HCT116 (cell line): ENCODE measurements at places on chromosomes 6 and 20. TPM values are rescaled to one million over a fixed set of nuclear protein-coding genes. Genes with fewer than 3 reads are reported as not detected.

Gene OXT
- not detected for total RNA-seq

Gene C20orf202
- not detected for total RNA-seq

DNA sequence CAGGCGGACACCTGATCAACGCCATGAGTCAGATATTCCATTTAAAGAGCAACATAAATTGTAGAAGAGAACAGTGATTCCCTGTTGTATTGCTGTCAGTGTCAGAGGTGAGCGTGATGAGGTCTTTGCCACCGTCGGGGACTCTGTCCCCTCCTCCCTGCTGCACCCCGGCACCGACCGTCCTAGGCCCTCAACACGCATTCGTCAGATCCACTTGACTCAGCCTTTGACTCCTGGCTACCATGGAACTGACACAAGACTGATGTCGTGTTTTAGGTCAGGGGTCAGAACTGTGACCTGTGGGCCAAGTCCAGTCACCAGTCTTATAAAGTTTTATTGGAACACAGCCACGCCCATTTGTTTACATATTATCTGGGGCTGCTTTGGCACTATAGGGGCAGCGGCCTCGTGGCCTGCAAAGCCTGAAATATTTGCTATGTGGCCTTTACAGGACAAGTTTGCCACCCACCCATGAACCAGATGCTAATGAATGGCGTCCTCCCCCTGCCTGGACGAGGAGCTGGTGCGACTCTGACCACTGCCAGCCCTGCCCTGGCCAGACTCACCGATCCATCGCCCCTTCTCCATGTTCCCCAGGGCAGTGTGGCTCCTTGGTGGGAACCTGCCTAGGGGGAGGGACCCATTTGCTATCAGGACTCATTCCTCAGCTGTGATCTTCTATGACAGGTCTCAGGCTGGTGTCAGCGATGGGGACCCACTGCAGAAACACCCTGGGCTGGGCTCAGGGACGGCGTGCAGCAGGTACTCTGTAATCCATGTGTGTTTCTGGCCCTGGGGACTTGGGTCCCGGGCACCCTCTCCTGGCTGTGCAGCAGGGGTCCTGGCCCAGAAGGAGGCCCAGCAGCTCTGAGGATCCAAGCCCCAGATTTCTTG lies 37.5 kb upstream of the PHACTR3 start:
- peaks cover 13% of the 10 kb centered on the region; the same call in 1 of the 2 replicates for H3K27me3 ChIP-seq
- H3K27ac ChIP-seq, result no peak overlapping the region
- no peaks in the 10 kb centered on the region for H3K4me1 ChIP-seq
- DNase-seq, result no peak
- no peaks in the 10 kb centered on the region for H3K36me3 ChIP-seq
- no peak overlapping the region for H3K4me3 ChIP-seq

DNA sequence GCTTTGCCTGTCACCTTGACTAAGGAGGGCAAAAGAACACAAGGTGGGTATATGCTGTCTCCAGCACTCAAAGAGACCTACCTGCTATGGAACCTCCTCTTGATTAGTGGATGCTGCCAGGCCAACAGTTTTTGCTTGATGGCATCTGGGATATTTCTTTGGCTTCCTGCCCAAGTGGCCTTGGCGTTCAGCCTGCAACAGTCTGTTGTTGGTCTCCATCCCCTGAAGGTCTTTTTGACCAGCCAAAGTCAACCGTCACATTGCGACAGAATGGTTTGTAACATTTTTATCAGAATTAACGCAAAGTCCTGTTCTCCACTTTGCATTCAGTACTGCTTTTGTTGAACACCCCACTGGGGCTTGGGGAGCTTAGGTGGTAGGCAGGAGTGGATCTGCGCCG lies 37.1 kb downstream of the SERPINB1 start:
- no peak overlapping the region for H3K4me3 ChIP-seq
- H3K4me1 ChIP-seq, result peaks cover 31% of the 10 kb centered on the region
- DNase-seq, result no peak
- no peak overlapping the region for H3K27ac ChIP-seq

DNA sequence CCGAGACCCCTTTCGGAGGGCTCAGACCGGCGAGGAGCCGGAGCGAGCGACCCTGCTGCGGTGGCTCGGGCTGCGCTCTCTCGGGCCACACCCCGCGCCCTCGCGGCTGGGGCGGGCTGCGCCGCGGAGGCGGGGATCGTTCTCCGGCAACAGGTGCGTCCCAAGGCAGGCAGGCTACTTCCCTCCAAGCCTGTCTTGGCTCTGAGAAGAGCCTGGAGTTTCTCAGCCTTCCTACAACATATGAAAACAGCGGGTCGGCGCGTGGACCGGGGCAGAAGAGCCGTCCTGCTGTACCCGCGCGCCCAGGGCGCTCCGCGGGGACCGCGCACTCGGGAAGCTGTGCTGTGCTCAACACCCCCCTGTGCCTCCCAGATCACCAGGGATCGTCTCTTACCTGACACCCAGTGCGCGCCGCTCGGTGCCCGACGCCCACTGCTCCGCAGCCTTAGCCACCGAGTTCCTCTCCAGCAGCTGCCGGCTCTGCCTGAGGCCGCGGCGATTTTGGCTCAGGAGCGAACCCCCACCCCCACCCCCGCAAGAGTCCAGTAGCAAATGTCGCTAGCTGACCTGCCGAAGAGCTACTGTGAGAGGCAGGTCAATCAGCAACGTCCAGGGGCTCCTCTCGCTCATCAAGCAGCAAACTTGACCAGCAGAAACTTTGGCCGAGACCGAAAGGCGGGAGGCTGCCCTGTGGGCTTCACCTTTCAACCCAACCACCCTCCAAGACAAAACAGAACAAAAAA lies 3.7 kb upstream of the OLIG3 start:
- no peak overlapping the region for H3K4me3 ChIP-seq
- no peaks in the 10 kb centered on the region for H3K36me3 ChIP-seq
- no peak overlapping the region for H3K27ac ChIP-seq

GRCh38 chr20:17158701-17159100 lies 68.1 kb upstream of the PCSK2 start:
- DNase-seq, result no peak
- no peak overlapping the region for H3K4me3 ChIP-seq
- H3K27ac ChIP-seq, result no peak overlapping the region
- no peaks in the 10 kb centered on the region for H3K4me1 ChIP-seq
